ENCODE measurements at places on chromosomes 3 and 15.
A peak's percentile ranks its signal among the peaks of the same experiment; 100 is the strongest.

GRCh38 chr3:32442766-32443165, 51.1 kb downstream of the CMTM7 start:
- DNase-seq: peak; percentile 51

DNA sequence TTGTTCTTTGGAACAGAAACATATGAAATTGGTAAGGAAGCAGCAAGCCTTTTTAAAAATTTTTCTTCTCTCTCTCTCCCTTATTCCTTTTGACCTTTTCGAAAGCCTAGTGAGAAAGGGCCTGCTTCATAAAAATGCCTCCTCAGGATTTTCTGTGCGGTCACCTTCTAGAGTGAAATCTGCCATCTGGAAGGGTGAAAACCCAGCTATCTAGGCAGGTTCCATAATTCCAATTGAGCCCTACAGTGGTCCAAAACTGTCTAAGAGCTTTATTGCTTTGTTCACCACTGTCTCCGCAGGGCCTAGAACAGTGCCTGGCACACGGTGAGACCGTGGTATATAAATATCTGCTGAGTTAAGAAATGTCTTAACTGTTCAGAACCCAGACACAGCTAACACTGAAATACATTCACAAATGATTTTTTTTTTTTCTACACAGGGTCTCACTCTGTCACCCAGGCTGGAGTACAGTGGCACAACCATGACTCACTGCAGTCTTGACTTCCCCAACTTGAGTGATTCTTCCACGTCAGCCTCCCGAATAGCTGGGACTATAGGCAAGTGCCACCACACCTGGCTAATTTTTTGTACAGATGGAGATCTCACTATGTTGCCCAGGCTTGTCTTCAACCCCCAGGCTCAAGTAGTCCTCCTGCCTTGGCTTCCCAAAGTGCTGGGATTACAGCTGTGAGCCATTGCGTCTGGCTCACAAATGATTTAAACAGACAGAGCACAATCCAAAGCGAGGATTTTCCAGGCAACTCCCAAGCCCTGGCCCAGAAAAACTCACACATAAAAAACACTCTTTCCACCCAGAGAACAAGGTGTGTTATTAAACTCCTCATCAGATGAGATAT, 64.4 kb downstream of the FRMD4B start:
- DNase-seq: no peak

GRCh38 chr3:38348903-38349302, 2.3 kb downstream of the XYLB start:
- DNase-seq: peak; percentile 32

DNA sequence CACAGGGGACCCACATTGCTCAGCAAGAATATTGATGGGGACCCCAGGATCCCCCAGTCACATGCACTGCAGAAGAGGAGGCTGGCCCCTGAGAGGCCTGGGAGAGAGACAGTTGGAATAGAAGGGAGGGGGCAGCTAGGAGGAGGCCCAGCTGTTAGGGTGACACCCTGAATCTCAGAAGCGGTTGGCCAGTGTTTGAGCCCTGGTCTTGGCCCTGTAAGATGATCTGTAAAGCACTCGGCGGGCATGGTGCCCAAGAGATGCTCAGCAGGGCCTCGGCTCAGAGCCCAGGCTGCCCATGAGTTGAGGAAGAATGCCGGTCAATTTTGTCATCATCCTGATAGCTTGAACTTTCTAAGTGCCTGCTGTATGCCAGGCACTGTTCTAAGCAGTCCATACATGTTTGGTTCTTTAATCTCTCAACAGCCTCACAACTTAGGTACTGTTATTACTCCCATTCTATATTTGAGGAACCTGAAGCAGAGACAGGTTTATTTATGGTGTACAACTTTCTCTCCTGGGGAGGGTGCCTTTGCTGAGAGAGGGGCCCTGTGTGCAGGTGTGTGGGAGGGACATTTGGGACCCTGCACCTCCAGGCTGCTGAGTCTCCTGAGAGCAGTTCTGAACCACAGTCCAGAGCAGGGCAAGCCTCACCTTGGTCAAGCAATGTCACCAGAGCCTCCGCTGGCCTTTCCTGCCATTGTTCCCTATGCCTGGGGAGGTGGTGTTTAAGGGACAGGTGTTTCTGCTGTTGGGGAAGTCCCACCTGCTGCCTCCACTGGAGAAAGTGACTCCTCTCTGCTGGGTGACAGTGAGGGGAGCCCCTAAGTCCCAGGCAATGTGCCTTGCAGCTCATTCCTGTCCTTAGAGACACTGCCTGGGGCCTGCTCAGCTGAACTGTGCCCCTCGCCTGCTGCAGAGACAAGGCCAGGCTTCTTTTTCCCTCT, 26.0 kb downstream of the SLC6A6 start:
- DNase-seq: no peak

DNA sequence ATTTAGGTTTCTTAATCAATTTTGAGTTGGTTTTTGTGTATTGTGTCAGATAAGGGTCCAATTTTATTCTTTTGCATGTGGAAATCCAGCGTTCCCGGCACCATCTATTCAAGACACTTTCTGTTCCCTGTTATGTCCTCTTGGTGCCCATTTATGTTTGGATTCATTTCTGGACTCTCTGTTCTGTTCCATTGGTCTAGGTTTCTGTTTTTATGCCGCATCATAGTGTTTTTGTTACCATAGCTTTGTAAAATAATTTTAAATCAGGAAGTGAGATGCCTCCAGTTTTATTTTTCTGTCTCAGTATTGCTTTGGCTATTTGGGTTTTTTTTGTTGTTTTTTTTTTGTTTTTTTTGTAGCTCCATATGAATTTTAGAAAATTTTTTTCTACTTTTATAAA, 97.1 kb downstream of the LRRC28 start:
- no peak for DNase-seq
